G401 (cell line): ENCODE measurements at places on chromosomes 2 and 18.

GRCh38 chr18:46809145-46809544 is 52.3 kb upstream of the ST8SIA5 start:
- DNase-seq: no peak

- DNase-seq: no peak
These were observed 220.5 kb downstream of the PMAIP1 start for GRCh38 chr18:60120231-60120750.

DNA sequence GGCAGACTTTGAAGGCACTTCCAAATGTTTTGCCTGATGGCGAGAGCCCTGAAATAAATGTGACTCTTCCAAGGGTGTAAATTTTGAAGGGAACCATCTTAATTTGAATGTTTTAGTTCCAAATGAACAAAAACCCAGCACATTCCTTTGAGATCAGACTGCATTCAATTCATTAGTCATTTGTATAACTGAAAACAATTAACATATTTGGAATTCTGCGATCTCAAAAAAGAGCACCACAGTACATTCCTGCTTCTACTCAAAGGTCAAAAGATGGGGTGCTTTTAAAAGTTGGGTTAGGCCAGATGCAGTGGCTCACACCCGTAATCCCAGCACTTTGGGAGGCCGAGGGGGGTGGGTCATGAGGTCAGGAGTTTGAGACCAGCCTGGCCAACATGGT is 38.2 kb upstream of the CHRNA1 start:
- no peak for DNase-seq

DNA sequence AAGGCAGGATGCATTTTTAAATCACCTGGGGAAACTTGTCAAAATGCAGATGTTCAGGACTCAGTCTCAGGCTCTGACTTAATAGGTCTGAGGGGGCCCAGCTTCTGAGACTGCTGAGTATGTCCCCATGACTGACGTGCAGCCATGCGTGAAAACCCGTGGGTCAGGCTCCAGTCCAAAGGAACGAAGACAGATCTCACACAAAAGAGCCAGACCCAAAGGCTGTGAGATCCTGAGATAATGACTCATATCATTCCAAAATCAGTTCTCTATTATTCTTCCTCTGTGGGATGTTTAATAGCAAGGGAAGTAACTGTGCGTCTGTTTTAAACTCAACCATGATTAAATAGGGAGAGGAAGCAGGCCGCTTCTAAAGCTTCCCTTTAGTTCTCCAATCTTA is 107.4 kb upstream of the ACAA2 start:
- no peak for DNase-seq
